ENCODE measurements at places on chromosomes 1 and 21.

- DNase-seq: no peak
These were observed 421.7 kb upstream of the DEPDC1 start for GRCh38 chr1:68918563-68918962.

DNA sequence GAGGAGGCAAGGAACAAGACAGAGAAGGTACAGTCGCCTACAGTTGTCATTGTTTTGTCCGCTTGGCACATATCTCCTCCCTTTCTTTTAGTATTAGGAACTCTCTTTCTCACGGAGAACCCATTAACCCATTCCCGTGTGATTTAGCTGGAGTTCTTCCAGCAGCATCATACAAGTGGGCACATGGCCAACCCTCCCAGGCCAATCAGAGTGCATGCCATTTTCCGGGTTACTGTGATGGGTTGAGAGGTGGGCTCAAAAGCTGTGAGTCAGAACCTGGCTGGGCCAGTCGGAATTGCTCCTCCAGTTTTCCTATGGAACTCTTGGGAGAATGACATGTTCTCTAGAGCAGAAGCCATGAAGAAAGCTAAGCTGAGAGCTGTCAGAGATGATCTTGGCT lies 83.1 kb upstream of the SOD1 start:
- DNase-seq: peak; percentile 67

- DNase-seq: no peak
These were observed 95.9 kb downstream of the DISP1 start for GRCh38 chr1:222910699-222911098.

- DNase-seq: no peak
These were observed 80.1 kb downstream of the BACH1 start for GRCh38 chr21:29378832-29379231.

DNA sequence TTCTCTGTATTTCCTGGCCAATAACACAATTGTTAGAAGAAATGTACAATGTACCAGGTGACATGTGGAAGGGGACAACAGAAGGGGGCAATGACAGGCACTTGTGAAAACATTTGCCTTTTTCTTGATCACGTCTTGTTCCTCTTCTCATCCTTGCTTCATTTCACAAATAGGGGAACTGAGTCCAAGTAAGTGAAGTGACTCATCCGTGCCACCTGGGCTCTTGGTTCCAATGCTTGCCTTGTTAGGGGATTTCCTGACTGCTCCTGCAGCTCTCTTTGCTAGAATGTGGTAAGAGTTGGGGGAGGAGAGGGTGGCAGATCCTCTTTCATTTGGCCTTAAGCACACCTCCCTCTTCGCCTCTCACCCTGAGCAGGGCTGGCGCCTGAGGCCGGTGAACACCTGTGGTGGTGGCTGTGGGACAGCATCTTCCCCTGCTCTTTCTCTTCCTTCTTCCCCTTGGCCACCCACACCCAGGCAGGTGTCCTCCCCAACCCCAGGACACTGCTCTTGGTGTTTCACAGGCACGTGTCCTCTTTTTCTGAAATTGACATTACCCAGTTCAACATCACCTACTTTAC lies 2.2 kb upstream of the RHEX start:
- DNase-seq: no peak

GRCh38 chr1:29920316-29920715 lies 684.0 kb downstream of the PTPRU start:
- no peak for DNase-seq

GRCh38 chr21:35606578-35606977 lies 453.7 kb downstream of the SETD4 start:
- DNase-seq: no peak

DNA sequence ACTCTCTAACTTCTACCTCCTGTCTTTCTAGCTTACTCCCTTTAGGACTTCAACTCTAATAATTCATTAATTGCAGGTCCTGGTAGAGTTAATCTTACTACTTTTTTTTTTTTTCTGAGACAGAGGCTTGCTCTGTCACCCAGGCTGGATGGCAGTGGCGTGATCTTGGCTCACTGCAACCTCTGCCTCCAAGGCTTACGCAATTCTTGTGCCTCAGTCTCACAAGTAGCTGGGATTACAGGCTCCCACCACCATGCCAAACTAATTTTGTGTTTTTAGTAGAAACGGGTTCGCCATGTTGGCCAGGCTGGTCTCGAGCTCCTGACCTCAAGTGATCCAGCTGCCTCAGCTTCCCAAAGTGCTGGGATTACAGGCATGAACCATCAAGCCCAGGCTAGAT lies 15.7 kb downstream of the BTBD8 start:
- DNase-seq: no peak

DNA sequence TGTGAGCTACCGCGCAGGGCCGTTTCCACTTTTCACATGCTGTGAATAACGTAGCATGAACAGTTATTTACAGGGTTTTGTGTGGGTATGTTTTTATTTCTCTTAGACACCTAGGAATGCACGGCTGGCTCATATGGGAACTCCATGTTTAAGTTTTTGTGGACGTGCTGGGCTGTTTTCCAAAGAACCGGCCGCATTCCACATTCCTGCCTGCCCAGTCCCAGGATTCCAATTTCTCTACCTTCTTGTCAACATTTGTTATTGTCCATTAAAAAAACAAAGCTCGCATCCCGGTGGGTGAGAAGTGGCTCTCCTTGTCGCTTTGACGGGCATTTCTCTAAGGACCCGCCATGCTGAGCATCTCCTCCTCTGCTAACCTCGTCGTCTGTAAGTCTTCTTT lies 47.1 kb upstream of the LRRC3 start:
- no peak for DNase-seq

All from substantia nigra (tissue), 51 donors.